T-helper 2 cell treated with Interferon-gamma antibody and Interleukin-4, amounts not matched to agents 5 μg/mL and 100 μg/mL, for 36 hours (primary cell): ENCODE measurements at places on chromosomes 3 and 15.
A peak's percentile ranks its signal among the peaks of the same experiment; 100 is the strongest.

GRCh38 chr3:184409331-184409926 lies 29.6 kb downstream of the CHRD start:
- DNase-seq, result no peak

DNA sequence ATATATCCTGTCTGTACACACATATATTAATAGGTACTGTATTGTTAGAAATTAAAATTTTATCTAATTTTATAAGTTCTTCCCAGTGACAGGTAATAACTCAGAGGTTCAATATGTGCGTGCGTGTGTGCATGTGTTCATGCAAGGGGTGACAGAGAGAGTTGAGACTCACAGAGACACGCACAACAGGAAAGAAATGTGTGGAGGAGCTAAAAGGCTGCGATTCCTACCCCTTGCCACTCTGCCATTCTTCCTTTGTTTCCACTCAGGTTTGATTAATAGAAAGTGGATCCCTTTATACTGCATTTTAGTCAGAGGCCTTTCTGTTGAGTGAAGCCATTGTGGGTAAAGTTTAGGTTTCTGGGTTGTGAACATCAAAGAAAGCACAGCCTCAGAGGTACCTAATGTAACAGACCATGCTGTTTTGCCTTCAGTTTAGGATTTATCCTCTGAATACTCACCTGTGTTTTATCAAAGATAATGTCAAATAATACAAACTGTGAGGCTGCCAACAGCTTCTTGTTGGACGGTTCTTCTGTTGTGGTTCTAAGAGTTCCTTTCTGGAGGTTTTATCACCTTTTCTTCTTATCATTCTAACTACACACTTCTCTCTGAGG lies 182.3 kb downstream of the EPHA3 start:
- no peak for DNase-seq

- DNase-seq, result no peak
These were observed 2.4 kb downstream of the SLC6A6 start for GRCh38 chr3:14404631-14405359.

DNA sequence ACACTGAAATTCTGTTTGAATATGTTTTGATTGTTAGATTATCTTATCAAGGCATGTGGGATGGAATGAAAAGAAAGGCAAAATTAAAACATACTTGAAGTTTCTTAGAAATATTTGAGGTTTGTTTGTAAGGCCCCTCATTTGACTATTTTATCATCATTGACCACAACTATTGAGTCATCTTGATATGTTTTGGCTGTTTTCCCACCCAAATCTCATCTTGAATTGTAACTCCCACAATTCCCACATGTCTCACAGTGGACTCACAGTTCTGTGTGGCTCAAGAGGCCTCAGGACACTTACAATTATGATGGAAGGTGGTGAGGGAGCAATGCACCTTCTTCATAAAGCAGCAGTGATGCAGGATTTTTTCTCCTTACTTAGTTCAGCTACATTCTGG lies 917.1 kb downstream of the PLOD2 start:
- DNase-seq, result no peak

DNA sequence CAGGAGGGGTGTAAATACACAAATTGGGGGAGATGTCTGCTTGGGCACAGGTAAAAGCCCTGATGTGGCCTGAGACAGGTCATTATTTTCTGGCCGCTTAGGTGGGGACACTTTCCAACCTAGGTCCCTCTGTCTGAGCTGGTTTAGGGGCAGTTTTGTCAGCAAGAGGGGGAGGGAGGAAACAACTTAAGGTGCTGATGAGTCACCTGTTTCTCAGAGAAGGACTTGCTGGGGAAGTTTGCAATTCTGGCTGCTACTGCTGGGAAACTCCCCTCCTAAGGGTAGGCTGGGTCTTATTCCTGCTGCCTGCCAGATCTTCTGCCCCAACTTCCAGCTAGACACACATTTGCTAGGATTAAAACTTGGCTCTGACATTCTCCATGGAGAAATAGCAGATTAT lies 4.8 kb upstream of the RHOV start:
- peak; percentile 48 for DNase-seq

DNA sequence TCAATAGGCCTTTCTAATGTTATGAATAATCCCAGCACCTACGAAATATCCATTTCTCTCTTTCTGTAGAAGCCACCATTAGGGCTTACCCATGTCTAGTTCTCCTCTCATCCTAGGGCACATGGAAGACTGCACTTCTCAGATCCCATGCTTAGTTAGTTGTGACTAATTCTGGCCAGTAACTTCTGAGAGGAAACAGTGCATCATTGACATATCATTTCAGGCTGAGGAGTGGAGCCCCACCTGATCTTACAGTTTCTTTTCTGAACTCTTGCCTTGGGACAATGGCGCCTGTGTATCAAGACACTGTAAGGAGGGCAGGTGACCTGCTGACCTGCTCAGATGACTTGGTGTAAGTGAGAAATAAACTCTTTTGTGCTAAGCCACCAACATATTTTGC lies 39.4 kb upstream of the TBL1XR1 start:
- no peak for DNase-seq

GRCh38 chr15:75353604-75354003 lies 6.8 kb downstream of the NEIL1 start:
- DNase-seq, result no peak

DNA sequence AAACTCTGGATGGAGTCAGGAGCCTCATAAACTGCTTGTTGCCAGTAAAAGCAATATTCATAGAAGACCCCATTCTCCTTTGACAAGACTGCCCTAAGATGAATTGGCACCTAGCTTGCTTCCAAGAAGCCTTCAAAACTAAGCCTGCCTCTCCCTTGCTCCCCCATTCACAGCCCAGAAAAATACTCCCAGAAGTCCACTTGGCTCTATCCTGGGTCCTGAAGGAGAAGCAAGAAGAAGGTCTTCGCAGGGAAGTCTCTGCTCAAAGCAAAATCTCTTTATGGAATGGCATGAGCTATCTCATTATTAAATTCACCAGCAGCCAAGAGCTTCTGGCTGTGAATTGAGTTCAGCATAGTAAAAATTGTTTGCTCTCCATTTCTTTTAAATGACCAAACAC lies 230.2 kb upstream of the ARRDC4 start:
- no peak for DNase-seq

GRCh38 chr3:197490098-197491058 lies 65.4 kb downstream of the BDH1 start:
- no peak for DNase-seq

DNA sequence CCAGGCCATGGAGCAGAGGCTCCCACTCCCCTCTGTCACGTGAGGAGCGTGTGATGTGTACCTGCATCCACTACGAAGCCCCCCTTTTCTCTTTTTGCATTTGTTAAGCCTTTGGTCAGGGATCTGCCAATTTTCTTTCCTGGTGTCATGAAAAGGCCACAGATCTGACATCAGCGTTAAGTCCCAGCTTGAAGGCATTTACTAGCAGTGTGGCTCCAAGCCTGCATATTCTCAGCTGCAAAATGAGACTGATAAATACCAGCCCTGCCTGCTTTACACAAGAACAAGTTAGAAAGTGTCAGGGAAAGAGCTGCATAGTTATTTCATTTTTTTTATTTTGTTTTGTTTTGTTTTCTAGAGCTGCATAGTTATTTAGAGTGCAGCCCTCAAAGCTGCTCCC lies 2.3 kb upstream of the ANKRD63 start:
- no peak for DNase-seq

- no peak for DNase-seq
These were observed 760 bp downstream of the FANCI start for GRCh38 chr15:89244574-89244903.
